A549 treated with RU486 at 1 μM for 4 hours (cell line): ENCODE measurements at places on chromosomes 6 and 20. TPM values are rescaled to one million over a fixed set of nuclear protein-coding genes. Genes with fewer than 3 reads are reported as not detected.

HSPA1A gene
- total RNA-seq = 157 to 340 TPM (median 232 TPM) in 5 replicates

TP53INP2 gene
- total RNA-seq = 6.5 to 8.7 TPM (median 8.1 TPM) in 5 replicates

MMP24OS gene
- total RNA-seq = 52.3 to 87.0 TPM (median 83.4 TPM) in 5 replicates

PKIB gene
- total RNA-seq = 0.58 to 1.4 TPM (median 0.93 TPM) in 5 replicates

C6orf163 gene
- total RNA-seq = 0.22 to 0.36 TPM in 2 of 5 replicates, not detected in the others

PSORS1C2 gene
- not detected in 5 replicates for total RNA-seq

RBM38 gene
- total RNA-seq = 23.0 to 37.3 TPM (median 35.1 TPM) in 5 replicates

SNPH gene
- total RNA-seq = 3.7 to 5.3 TPM (median 4.1 TPM) in 5 replicates

GUCA1A gene
- not detected in 5 replicates for total RNA-seq

SMPDL3A gene
- 2.1 to 3.2 TPM (median 3.0 TPM) in 5 replicates for total RNA-seq

ATAT1 gene
- 5.0 to 6.1 TPM (median 5.8 TPM) in 5 replicates for total RNA-seq

SLC17A9 gene
- 0.02 to 0.43 TPM (median 0.25 TPM) in 3 of 5 replicates, not detected in the others for total RNA-seq

MUC21 gene
- total RNA-seq = not detected in 5 replicates

HLA-DRB5 gene
- total RNA-seq = not detected in 5 replicates

HLA-DMB gene
- total RNA-seq = 1.2 to 2.3 TPM (median 2.2 TPM) in 5 replicates

ROS1 gene
- total RNA-seq = 0.13 to 0.29 TPM (median 0.20 TPM) in 5 replicates

NRSN1 gene
- not detected in 5 replicates for total RNA-seq

TRIM40 gene
- total RNA-seq = not detected in 5 replicates

PGC gene
- total RNA-seq = not detected in 5 replicates

BEND6 gene
- total RNA-seq = 0.53 to 1.6 TPM (median 0.88 TPM) in 5 replicates

VGLL2 gene
- not detected in 5 replicates for total RNA-seq

POU5F1 gene
- 2.8 to 6.0 TPM (median 4.1 TPM) in 5 replicates for total RNA-seq

GJA10 gene
- not detected in 5 replicates for total RNA-seq

AIF1 gene
- not detected in 5 replicates for total RNA-seq

PLN gene
- not detected in 5 replicates for total RNA-seq

MRPS26 gene
- total RNA-seq = 116 to 163 TPM (median 160 TPM) in 5 replicates

EYA2 gene
- total RNA-seq = 2.2 to 3.0 TPM (median 2.9 TPM) in 5 replicates

SEC63 gene
- total RNA-seq = 19.4 to 24.7 TPM (median 20.5 TPM) in 5 replicates

ID4 gene
- 0.73 to 1.6 TPM (median 0.92 TPM) in 5 replicates for total RNA-seq

SLC24A3 gene
- 0.03 TPM in 2 of 5 replicates, not detected in the others for total RNA-seq

BANF2 gene
- total RNA-seq = not detected in 5 replicates

PPP1R3G gene
- total RNA-seq = 1.2 to 2.0 TPM (median 1.6 TPM) in 5 replicates

ACAT2 gene
- total RNA-seq = 27.0 to 30.8 TPM (median 27.7 TPM) in 5 replicates
